AG20443 (cell line): ENCODE measurements at places on chromosomes 3 and 15.

DNA sequence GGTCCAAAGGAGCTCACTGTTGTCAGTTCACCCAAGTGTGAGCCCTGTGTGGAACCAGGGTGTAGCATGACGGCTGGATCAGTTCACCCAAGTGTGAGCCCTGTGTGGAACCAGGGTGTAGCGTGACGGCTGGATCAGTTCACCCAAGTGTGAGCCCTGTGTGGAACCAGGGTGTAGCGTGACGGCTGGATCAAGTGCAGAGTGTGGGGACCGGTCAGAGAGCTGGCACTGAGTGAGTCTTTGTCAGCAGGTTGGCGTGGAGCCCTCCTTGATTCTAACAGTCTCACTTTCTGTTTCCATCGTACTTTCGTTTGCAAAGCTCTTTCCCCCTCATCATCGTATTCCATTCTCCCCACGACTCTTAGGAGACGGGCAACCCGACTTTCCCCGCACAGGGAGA, 57.9 kb upstream of the DLG1 start:
- peak; percentile 61 for DNase-seq

DNA sequence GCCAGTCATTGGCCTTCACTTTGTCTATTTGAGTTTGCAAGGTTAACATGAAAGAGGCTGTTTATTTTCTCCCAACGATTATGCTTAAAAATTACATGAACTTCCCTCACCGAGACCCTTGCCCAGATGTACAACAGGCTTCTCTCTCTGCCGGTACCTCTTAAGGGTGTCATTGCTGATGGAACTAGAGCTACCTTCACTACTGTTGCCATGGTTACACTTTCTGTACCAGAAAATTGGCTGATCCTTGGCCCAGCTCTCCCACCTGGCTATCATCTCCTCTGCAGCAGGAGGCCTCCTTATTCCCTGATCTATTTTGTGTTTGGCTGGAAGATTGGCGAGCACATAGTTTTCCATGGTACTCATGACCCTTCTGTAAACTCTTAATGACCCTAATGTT, 24.0 kb upstream of the LIPC start:
- no peak for DNase-seq

DNA sequence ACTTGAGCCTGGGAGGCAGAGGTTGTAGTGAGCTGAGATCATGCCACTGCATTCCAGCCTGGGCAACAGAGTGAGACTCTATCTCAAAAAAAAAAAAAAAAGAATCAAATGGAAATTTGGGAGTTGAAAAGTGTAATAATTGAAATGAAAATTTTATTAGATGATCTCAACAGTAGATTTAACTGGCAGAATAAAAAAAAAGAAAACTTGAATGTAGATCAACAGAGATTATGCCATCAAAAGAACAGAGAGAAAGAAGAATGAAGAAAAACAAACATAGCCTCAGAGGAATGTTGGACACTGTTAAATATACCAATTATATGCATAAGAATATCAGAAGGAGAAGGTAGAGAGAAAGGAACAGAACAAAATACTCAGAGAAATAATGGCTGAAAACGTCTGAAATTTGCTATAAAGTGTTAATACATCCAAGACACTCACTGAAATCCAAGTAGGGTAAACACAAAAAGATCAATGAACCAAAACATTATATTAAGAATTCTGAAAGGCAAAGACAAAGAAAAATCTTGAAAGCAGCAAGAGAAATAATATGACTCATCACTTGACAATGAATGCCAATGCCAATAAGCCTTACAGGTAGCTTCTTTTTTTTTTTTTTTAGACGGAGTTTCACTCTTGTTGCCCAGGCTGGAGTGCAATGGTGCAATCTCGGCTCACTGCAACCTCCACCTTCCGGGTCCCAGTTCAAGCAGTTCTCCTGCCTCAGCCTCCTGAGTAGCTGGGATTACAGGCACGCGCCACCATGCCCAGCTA, 14.6 kb upstream of the ELP6 start:
- no peak for DNase-seq

DNA sequence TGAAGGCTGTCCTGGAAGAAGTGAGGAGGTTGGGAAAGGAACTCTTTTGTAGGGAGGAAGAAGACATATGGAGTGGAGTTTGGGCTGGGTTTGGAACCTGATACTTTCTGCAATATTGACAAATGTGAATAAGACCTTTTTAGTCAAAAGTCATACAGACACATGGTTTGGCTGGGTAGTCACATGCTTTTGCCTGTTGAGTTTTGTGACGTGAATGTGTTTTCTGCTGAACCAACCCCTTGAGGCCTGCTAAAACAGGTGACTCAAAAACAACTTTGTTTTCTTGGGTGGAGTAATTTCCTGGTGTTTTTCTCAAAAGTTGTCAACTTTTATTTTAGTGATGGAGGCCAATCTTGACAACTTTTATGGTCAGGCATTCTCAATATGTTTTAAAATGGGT, 39.4 kb upstream of the CCR4 start:
- no peak for DNase-seq

DNA sequence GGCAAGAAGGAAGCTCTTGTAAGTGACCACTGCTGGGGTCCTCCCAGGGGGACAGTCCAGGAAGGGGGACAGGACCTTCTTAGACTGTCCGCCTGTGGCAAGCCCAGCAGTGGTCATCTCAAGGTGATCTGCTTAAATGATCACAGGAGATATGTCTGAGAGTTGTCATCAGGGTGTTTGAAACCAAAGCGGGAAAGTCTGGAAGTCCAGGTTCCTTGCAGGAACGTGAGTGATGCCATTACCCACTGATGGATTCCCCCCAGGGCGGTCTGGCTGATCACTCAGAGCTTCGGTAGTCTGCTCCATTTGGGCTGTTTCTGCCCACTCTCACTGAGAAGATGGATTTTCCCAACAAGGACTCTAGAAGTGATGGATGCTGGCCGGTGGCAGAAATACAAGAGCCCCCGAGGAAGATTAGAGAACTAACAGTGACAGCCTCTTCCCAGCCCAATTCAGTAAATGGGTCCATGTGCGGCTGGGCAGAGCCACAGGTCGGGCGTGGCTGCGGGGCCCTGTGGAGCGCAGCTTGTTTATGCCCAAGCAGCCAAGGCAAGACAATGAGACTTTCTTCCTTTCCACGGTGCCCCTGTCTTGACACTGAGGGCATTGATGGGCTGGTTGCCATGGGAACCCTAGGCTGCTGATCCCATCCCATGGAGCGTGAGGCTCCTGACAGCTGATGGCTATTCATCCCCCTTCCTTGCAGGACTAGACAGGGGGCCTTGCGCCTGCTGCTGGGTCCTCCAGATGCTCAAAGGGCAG, 9.5 kb downstream of the PCSK6 start:
- DNase-seq = no peak
